Colonic mucosa (tissue), 4 donors: ENCODE measurements at places on chromosomes 11 and 22. TPM values are rescaled to one million over a fixed set of nuclear protein-coding genes. Genes with fewer than 3 reads are reported as not detected.

CCND1 gene
- 94.6 TPM for total RNA-seq

LRRC56 gene
- total RNA-seq: 2.8 TPM

GRCh38 chr11:72760539-72761405, 8.6 kb upstream of the ARAP1 start:
- DNase-seq: no peak
- peaks cover 4% of the 10 kb centered on the region for H3K36me3 ChIP-seq
- H3K4me3 ChIP-seq: no peak overlapping the region
- H3K4me1 ChIP-seq: peaks cover 3% of the 10 kb centered on the region
- H3K27ac ChIP-seq: no peak overlapping the region

DNA sequence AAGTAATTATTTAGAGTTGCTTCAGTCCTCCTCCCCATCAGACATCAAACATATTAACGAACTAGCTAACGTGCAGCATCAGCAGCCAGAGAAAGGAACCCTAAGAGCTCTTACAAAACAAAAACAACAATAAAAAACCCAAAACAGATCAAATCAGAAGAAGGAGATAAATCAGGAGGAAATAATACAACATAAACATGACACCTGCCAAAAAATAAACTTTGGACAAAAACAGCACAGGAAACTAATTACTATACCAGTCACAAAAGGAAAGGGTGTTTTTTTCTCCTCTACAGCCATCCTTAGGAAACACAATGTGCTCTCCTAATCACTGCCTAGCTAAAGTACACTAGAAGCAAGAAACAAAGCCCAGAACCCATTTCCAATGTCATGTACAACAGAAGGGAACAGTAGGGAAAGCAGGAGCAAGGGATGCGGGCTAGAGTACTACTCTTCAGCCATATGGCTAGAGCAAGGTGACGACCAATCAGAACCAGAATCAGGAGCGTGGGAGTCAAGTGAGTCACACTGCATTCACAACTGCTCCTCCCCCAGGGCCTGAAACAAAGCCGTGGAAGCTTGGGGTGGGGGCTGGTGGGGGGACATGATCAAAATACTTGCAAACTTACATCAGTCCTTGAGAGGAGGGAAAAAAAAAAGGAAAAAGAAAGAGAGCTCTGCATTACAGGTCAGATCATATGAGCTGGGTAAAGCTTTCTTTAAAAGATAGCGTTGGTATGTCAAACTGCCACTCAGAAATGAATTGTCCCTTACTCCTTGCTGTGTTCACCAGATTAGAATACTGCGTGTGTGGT, 60.4 kb downstream of the LARGE2 start:
- no peaks in the 10 kb centered on the region for H3K36me3 ChIP-seq
- H3K27me3 ChIP-seq: no peaks in the 10 kb centered on the region
- H3K27ac ChIP-seq: no peak overlapping the region
- DNase-seq: no peak

MTCH2 gene
- 190 TPM for total RNA-seq

- no peak for DNase-seq
- no peaks in the 10 kb centered on the region for H3K36me3 ChIP-seq
- peaks cover 4% of the 10 kb centered on the region for H3K4me1 ChIP-seq
- H3K27ac ChIP-seq: no peak overlapping the region
These were observed 50.6 kb downstream of the WNT11 start for GRCh38 chr11:76155500-76156227.

DNA sequence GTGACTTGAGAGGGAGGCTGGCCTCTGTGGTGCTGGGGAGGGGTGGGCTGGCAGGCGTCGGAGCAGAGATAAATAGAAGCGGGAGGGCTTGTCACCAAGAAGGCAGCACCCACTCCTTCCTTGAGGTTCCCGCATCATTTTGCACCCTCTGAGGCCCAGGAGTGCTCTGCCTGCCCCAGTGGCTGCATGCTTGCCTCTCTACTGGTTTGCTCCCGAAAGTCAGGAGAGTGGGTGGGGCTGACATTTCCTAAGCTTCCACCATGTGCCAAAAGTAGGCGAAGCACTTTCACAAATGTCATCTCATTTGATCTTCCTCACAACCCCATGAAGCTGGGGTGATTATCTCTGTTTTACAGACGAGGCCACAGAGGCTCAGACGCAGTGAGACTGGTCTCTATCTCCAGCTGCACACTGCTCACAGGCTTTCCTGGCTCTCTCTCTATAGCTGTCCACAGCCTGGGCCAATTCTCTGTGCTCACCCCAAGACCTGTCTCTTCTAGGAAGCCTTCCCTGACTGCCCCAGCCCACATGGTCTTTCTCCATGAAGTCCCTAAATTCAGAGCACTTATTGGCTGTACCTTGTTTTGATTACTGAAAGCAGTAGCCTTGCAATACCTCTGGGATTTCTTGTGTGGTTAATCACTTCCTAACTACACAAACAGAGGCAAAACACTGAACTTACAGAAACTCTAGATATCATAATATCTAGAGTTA, 2.6 kb upstream of the UCP3 start:
- no peak overlapping the region for H3K27ac ChIP-seq
- H3K36me3 ChIP-seq: no peaks in the 10 kb centered on the region
- no peak for DNase-seq
- no peaks in the 10 kb centered on the region for H3K4me1 ChIP-seq

DNA sequence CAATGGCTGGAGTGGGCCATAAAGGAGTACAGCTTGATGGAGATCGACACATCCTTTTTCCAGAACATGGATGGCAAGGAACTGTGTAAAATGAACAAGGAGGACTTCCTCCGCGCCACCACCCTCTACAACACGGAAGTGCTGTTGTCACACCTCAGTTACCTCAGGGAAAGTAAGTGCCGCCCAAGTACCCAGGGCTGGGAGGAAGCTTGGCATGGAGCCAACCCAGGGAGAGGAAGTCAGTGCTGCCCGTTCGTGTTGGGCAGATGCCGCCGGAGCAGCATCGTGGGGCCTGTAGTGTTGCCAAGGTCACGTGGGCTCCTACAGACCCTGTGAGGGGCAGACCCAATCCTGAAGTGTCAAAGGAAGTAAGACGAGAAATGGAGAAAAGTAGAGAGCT, 78.9 kb downstream of the FLI1 start:
- H3K4me1 ChIP-seq: no peaks in the 10 kb centered on the region
- H3K27me3 ChIP-seq: no peaks in the 10 kb centered on the region
- no peak overlapping the region for H3K27ac ChIP-seq
- DNase-seq: peak; percentile 49

- no peaks in the 10 kb centered on the region for H3K27me3 ChIP-seq
- H3K27ac ChIP-seq: no peak overlapping the region
- no peak for DNase-seq
- no peaks in the 10 kb centered on the region for H3K36me3 ChIP-seq
- H3K4me3 ChIP-seq: no peak overlapping the region
- no peaks in the 10 kb centered on the region for H3K4me1 ChIP-seq
These were observed 3.9 kb downstream of the OR51B4 start for GRCh38 chr11:5297721-5298323.

GRCh38 chr11:86160541-86161149, 83.9 kb upstream of the EED start:
- H3K4me3 ChIP-seq: no peak overlapping the region
- no peaks in the 10 kb centered on the region for H3K36me3 ChIP-seq
- H3K27ac ChIP-seq: no peak overlapping the region
- H3K27me3 ChIP-seq: no peaks in the 10 kb centered on the region
- no peaks in the 10 kb centered on the region for H3K4me1 ChIP-seq

DNA sequence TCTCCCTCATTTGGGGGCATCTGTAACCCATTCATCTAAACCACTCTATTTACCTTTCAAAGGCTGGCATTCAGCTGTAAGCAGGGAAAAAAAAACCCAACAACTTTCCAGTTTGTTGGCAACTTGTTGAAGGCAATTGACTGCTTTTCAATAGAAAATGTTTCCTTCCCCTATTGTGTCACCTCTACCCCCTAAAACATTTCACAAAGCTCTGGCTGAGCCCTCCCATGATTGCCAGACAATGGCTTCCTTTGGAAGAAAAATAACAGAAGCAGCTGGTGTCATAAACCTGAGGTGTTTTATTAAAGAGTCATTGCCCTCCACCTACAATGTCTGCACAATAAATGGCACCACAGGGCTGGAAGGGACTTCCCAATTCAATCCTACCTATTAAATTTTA, 22.1 kb upstream of the PSMA1 start:
- H3K36me3 ChIP-seq: no peaks in the 10 kb centered on the region
- peaks cover 4% of the 10 kb centered on the region for H3K4me1 ChIP-seq
- no peak overlapping the region for H3K4me3 ChIP-seq
- peak overlapping the region; percentile 21 for H3K27ac ChIP-seq
- DNase-seq: no peak
- H3K27me3 ChIP-seq: no peaks in the 10 kb centered on the region

DNA sequence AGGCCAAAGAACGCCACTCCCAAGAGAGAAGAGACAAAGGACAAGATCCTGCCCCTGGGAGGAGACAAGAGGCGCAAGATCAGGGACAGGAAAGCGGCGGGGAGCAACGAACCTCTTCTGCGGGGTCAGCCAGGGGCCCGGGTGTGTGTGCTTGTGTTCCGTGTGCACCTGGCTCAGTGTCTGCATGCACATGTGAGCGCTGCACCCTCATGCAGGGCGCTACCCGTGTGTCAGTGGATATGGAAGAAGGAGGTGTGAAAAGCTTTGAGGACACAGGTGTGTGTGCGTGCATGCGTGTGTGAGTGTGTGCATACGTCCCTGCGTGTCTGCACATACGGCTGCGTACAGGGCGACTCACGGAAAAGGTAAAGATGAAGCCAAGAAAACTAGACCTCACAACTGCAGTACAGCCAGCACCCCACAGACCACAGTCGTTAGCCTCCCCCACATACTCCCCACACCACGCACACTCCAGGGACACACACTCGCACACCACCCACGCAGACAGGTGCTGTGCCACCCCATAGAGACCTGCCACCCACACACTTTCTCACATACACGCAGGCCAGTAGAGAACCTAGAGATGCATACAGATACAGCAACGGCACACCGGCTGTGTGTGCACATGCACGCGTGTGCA, 11.0 kb upstream of the IGSF9B start:
- DNase-seq: no peak
- H3K27ac ChIP-seq: no peak overlapping the region
- H3K27me3 ChIP-seq: no peaks in the 10 kb centered on the region
- H3K36me3 ChIP-seq: no peaks in the 10 kb centered on the region
- no peaks in the 10 kb centered on the region for H3K4me1 ChIP-seq
- H3K4me3 ChIP-seq: no peak overlapping the region

- H3K27ac ChIP-seq: peak overlapping the region; percentile 79
- no peak for DNase-seq
- no peaks in the 10 kb centered on the region for H3K27me3 ChIP-seq
- no peak overlapping the region for H3K4me3 ChIP-seq
- H3K4me1 ChIP-seq: peaks cover 64% of the 10 kb centered on the region
These were observed 12.8 kb downstream of the ARRB1 start for GRCh38 chr11:75338516-75339208.

DNA sequence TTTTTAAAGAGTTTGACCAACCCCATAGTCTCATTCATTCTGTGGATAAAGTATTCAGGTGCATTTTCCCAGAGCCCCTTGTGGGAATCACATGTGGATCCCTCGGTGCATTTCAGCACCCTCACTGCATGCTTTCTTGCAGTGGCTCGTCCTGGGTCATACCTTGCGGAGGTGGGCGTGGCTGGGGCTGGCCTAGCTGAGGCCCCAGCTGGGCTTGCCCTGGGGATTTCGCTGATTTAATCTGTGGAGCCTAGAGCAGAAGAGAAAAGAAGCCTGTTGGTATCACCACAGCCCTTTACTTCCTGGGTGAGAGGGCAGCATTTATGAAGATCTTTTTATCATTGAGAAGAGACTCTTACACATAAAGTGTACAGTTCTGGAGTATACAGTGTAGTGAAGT, 53.1 kb downstream of the FBXO7 start:
- no peak overlapping the region for H3K4me3 ChIP-seq
- H3K36me3 ChIP-seq: no peaks in the 10 kb centered on the region
- peaks cover 12% of the 10 kb centered on the region for H3K4me1 ChIP-seq

GRCh38 chr22:46220921-46221320, 29.2 kb downstream of the CDPF1 start:
- H3K27ac ChIP-seq: no peak overlapping the region
- peaks cover 22% of the 10 kb centered on the region for H3K36me3 ChIP-seq
- DNase-seq: no peak
- H3K4me3 ChIP-seq: no peak overlapping the region
- no peaks in the 10 kb centered on the region for H3K4me1 ChIP-seq
- no peaks in the 10 kb centered on the region for H3K27me3 ChIP-seq

- H3K4me1 ChIP-seq: no peaks in the 10 kb centered on the region
- H3K27me3 ChIP-seq: no peaks in the 10 kb centered on the region
- no peak for DNase-seq
- no peak overlapping the region for H3K27ac ChIP-seq
- no peaks in the 10 kb centered on the region for H3K36me3 ChIP-seq
These were observed 128.0 kb downstream of the DSCAML1 start for GRCh38 chr11:117669062-117669461.

NAALAD2 gene
- total RNA-seq: 0.61 TPM

FOLR2 gene
- total RNA-seq: 15.4 TPM

DNA sequence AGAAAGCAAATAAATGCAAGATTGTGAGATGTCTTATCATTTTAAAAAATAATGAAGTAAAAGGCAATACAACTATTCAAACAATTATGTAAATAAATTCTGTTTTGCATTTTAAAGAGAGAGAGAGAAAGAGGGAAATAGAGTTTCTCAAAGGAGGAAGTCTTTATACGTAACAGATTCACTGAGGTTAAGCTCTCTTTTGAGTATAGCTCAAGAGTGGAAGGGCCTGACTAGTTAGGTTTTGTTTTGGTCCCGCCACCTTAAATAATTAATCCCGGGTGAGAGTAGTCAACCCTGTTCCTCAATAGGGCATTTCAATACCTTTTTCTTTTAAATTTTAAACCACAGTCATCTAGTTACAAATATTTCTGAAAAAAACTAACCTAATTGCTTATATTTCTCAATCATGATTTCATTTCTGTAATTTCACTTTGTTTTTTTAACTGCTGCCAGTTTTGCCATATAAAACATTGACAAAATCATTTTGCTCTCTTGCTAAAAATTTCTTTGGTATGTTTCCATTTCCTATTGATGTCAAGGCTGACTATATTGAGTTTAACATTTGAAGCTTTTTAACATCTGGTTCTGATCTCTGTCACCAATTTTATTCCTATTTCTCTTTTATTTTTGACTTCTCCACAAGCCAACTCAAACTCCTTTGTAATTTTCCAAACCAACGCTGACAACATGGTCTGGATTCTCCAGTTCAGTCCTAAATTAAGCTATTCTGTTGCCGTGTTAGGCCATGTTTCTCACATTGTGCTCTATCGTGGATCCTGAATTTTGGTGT, 10.3 kb downstream of the OR10D3 start:
- H3K36me3 ChIP-seq: no peaks in the 10 kb centered on the region
- DNase-seq: no peak
- H3K27ac ChIP-seq: no peak overlapping the region
- no peaks in the 10 kb centered on the region for H3K4me1 ChIP-seq
- no peak overlapping the region for H3K4me3 ChIP-seq

DNA sequence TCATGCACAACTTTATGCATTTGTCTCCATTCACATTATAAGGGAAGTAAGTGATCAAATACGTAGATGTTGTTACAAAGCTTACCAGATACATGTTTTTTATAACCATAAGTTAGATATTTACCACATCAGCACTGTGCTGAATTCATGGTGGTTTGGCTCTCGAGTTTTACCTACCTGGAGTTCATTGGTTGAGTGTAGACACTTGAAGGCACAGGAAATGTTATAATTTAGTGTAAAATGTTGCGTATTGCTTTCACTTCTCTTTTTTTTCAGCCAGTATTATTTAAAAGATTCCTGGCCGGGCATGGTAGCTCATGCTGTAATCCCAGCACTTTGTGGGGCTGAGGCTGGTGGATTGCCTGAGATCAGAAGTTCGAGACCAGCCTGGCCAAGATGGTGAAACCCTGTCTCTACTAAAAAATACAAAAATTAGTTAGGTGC, 53.1 kb upstream of the GRK2 start:
- H3K36me3 ChIP-seq: no peaks in the 10 kb centered on the region
- no peak overlapping the region for H3K27ac ChIP-seq
- no peaks in the 10 kb centered on the region for H3K4me1 ChIP-seq
- DNase-seq: no peak
- no peak overlapping the region for H3K4me3 ChIP-seq

GRCh38 chr11:29125606-29126005, 891.2 kb downstream of the KCNA4 start:
- H3K36me3 ChIP-seq: no peaks in the 10 kb centered on the region
- H3K4me1 ChIP-seq: no peaks in the 10 kb centered on the region
